NCI-H1417 (cell line): ENCODE measurements at places on chromosomes 5 and 9.
A peak's percentile ranks its signal among the peaks of the same experiment; 100 is the strongest.

- DNase-seq, result no peak
These were observed 9.2 kb downstream of the KLF4 start for GRCh38 chr9:107480386-107480789.

DNA sequence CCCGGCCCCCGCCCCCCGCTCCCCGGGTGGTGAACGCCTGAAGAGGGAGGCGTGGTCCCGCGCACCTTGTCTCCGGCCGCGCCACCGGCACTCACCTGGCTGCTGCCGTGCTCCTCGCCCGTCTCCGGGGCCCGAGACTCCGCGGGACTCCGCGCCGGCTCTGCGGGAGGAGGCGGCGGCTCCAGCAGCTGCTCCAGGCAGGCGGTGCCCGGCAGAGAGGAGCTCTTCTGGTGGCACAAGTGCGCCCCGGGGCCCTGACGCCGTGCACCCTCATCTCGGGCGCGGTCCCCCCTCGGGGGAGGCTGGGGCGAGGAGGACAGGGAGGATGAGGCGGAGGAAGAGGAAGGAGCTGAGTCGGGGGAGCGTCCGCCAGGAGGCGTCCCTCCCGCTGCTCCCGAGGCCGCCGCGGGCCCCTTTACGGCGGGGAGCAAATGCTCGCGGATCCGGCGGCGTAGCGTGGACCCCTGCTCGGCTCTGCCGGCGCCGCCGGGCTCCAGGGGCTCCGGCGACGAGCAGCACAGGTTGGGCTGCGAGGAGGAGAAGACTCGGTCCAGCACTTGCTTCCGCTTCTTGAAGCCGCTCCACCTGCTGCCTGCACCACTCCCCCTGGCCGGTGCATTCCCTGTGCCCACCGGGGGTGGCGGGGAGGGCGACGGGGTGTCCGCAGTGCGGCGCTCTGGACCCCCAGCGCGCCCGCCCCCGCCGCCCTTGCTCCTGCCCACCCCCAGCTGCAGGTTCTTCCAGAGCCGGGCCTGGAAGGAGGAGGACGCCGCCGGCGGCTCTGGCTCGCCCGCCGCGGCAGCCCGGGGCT, 928 bp downstream of the MCTP1 start:
- DNase-seq, result peak; percentile 82

GRCh38 chr5:13943676-13944075, 812 bp downstream of the DNAH5 start:
- DNase-seq, result no peak

- DNase-seq, result no peak
These were observed 6.8 kb upstream of the CEP120 start for GRCh38 chr5:123429993-123430392.

DNA sequence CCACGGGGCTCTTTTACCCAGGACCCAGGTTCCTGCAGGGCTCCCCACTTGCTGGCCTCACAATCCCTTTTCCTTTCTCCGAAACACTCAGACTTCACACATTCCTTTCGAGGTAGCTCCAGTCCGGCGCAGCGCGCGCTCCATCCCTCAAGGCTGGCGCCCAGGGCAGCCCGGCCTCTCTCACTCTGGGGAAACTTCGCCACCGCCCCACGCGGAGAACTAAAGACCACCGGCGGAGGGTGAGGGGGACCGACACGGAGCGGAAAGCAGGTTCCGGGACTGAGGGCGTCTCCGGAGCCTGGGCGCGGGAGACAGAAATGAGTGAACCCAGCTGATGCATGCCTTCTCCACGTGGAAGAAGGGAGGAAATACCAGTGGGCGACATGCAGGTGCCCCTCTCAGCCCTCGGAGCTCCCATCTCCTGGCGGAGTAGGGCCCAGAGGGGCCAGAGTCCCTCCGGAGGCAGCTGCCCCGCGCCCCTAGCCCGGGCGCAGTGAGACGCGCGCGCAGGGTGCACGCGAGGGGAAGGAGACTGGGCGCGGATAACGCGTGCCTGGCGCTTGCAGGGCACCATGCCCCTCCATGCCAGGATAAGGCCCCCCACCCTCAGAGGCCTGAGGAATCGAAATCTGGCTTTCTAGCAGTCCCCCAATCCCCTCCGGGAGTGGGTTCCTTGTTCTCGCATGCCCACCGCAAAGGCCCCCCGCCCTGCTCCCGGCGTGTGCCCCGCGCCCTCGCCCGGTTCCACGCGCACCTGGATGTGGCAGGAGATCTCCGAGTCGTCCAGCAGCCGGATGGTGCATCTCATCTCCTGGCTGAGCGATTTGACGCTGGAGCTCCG, 650 bp downstream of the FRMD3 start:
- DNase-seq, result no peak

GRCh38 chr9:70411121-70411929, 3.1 kb downstream of the KLF9 start:
- DNase-seq, result no peak

DNA sequence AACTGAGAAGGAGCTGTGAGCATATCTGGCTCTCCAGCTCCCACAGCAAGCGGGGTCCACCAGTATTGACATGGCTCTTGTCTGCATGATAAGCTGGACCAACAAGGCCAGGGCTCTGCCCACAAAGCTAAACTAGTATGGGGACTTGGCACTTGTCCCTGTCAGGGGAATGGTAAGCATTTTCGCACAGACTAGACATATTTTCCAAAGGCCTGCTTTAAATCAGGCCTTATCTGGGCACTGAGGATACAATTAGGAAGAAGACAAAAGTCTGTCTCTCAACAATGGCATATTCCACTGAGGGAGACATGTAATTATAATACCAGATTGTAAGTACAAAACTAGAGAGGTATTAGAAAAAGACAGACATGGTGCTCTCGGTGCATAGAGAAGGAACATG, 32.1 kb downstream of the CSF2 start:
- DNase-seq, result no peak

DNA sequence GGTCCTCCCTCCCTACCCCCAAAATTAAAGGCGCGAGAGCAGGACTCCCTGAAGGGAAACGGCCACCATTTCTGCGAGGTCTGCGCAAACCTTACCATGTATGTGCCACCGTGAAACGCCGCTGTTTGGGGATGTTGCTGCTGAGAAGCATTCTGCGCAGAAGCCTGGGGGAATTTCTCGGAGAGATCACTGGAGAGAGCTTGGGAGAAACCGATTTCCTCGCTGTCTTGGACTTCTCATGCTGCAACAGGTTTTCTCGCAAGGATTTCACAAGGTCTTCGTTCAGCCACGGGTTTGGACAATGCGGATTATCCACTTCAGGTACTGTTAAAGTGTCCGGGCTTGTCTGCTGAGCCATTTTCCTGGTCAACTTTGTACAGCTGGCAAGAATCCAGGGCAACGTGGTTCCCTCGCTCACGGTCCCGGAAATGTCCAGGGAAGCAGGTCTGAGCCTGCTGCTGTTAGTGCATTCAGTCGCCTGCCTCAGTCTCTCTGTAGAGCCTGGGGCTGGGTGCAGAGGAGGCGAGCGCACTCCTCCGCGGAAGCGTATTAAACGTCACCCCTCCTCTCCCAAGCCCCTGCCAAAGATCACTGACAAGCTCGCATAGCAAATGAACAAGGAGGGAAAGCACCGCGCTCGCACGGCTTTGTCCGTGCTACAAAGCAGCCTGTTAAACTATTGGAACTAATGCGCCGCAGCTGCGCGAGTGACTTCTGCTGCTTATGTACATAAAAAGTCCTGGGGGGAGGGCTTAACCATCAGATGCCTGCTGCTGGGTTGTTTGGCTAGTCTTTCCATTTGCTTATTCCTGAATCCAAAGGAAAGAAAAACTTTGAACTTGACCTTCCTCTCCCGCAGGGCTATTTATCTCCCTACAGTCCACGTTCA, 125.1 kb downstream of the PDE4D start:
- peak; percentile 93 for DNase-seq

DNA sequence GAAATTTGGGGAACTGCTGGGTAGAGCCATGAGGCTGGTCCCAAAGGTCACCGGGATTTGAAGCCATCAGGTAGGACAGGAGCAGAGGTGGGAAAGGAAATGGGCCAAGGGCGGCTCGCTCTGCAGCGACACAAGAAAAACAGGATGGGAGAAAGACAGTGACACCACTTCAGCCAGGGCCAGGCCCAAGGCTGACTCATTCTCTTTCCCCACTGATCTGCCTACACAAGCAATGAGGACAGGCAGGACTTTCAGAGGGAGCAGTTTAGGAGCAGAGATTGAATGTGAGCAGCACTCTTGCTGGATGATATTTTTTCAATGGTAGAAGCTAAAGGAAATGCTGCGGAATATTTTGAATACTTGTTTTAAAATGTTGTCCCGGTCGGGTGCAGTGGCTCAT, 3.5 kb downstream of the RUFY1 start:
- no peak for DNase-seq

- DNase-seq, result peak; percentile 35
These were observed 332.3 kb downstream of the CWC27 start for GRCh38 chr5:65100911-65101631.

DNA sequence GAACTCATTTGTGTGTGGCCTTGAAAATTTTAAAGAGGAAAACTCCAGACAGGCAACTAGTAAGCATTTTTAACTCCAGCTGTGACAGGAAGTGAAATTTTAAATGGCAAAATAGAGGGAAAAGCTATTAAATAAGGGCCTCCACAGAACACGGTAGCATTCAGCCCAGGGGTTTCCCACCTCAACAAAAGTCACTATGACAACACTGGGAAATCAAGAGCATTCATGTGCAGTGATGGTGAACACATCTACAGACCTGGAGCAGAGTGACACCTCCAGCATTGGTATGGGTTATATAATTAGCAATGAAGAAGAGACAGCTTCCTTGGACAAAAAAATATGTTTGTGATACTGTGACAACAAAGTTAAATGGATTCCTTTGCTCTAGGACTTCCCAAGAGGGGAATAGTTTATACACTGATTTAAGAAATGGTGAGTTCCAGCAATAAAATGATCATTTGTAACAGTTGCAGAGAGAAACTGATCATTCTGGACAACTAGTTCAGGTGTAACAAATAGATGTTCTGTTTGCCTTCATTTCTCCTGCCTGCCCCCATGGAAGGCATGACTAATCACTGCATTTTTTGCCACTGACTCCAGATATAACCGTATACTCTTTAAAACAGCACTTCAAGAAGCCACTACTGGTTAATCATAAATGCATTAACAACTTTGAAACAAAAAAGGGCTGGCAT, 93.3 kb upstream of the SLC44A1 start:
- DNase-seq, result no peak

- DNase-seq, result peak; percentile 41
These were observed 47.1 kb upstream of the POU4F3 start for GRCh38 chr5:146291421-146292074.

GRCh38 chr5:126837906-126838539, 61.1 kb downstream of the LMNB1 start:
- DNase-seq, result no peak

GRCh38 chr5:66788556-66788955, 192.4 kb downstream of the MAST4 start:
- no peak for DNase-seq

DNA sequence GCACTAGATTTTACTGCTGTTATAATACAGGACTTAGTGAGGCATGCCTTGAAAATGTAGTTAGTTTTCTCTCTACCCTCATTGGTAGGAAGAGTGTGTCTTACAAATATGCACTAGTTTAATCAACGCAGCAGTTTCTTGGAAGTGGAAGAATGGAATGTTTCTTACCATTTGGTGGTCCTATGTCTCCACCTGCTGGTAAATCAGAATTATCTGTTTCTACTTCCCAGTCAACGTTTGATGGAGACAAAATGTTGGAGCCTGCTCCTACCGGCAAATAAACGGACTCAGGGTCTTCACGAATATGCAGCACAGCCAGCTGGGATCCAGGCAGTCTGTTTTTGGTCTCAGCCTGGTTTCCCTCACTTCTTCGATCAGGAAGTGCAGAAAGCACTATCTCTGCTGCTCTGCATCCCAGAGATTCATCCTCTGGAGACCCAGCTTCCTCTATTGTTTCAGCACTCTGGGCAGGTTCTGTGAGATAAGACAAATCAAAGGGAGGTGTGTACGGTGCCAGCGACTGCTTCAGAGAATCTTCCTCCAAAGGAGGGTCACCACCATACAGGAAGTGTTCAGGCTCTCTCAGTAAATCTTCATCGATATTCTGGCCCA, 59.5 kb upstream of the PCA3 start:
- peak; percentile 62 for DNase-seq

GRCh38 chr9:136748666-136749611, 614 bp upstream of the LCN6 start:
- DNase-seq, result no peak

DNA sequence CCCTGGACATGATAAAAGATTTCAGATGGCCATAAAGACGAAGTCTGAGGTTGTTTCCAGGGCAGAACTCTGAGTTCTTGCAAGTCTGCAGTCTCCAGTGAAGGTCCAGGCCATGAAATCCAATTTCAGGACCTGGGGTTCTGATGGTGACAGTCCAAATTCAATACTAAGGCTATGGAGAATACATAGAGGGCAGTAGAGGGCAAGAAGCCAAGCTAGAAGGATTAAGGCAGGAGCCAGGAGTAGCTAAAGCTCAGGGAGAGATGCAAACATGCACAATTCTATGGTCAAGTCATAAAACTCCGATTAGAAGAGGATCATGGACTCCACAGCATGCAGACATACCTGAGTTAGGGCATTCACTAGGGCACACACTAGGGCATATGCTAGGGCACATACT, 11.4 kb downstream of the SLIT3 start:
- DNase-seq, result no peak

- no peak for DNase-seq
These were observed 35.5 kb upstream of the ANXA2R start for GRCh38 chr5:43075319-43076293.

GRCh38 chr5:19930451-19930850, 57.5 kb downstream of the CDH18 start:
- DNase-seq, result no peak

DNA sequence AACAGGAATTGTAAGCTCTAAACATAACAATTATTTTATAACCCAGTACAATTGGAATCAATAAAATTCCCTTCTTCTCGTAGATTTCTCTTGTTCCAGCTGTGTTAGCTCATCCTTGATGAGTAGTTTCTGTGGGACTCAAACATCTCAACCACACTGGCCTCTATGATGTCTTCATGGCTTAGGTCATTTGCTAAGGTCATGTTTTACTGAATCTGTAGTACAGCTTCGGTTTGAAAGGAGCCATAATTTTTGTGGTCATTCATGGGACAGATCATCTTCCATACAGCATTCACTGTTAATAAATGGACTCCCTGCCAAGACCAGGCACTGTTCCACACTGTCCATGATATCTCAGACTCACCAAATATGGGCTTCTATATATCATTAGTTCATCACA, 369.0 kb upstream of the RFX3 start:
- no peak for DNase-seq

DNA sequence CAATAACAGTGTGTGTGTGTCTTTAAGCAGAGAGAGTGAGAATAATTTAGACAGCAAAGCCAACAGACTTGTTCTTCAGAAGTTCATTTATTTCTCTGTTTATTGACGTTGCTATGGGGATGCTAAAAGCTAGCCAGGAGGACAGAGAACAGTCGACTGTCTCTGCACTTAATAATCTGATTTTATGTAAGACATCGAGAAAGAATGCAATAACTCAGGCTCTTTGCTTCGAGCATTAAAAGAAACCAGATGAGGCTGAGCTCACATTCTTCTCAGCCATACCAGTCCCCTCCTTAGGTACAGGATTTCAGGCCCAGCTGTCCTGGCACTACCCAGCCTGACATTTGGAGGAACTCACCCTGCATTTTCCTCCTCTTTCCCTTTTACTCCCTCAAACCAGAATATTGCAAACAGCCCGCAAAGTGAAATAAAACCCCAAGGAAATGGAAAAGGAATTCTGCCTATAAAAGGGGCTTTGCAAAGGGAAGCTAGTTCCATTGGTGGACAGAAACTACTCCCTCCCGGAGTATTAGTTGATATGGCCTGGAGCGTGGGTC, 44.5 kb upstream of the DPYSL3 start:
- DNase-seq, result no peak
